ENCODE measurements at places on chromosomes 11 and 22.

GRCh38 chr11:11125618-11126017 is 227.4 kb downstream of the CSNK2A3 start:
- no peak for DNase-seq

DNA sequence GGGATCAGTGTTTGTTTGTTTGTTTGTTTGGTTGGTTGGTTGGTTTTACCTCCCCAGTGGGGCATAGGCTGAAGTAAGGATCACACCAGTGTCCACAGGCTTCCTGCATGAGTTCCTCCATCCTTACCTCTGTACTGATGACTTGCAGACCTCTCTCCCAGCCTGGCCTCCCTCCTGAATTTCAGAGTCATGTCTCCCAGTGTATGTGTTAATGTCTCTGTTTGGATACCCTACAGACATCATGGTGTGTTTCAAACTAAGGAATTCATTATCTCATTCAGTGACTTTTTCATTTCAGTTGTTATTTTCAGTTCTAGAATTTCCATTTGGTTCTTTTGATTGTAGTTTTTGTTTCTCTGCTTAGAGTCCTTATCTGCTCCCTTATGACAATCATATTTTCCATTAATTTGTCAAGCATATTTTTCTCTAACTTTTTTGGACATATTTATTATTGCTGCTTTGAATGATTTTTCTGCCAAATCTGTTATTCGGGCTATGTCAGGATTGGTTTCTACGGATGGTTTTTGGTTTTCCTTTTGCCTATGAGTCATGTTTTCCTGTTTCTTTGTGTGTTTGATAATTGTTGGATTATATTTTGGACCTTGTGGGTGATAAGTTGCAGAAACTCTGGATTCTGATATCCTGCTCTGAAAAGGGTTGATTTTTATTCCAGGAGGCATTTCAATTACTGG is 23.6 kb downstream of the MYEOV start:
- no peak for DNase-seq

GRCh38 chr22:21031545-21032036 is 770 bp downstream of the SLC7A4 start:
- DNase-seq: no peak

GRCh38 chr11:74417379-74417804 is 19.2 kb upstream of the PGM2L1 start:
- no peak for DNase-seq

DNA sequence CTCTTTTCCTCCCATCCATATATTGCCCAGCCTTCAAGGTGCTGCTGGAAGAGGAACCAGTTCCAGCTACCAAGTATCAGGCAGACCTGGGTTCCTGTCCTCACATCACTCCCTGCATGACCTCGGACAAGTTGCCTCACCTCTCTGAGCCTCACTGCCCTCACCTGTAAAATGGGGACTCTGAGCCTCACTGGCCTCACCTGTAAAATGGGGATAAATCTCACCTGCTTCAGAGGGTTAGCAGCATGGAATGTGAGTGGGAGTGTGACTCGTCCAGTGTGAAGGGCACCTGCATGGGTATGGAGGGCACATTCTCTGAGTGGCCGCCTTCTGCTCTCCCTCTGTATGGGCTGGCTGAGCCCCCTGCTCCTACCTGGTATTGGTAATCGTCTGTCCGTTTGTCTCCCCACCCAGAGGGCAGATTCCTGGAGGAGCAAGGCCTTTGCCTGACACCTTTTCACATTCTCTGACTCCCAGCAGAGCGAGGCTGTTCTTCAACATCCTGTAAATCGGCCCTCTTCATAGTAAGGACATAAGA is 3.7 kb downstream of the GRIK4 start:
- no peak for DNase-seq

DNA sequence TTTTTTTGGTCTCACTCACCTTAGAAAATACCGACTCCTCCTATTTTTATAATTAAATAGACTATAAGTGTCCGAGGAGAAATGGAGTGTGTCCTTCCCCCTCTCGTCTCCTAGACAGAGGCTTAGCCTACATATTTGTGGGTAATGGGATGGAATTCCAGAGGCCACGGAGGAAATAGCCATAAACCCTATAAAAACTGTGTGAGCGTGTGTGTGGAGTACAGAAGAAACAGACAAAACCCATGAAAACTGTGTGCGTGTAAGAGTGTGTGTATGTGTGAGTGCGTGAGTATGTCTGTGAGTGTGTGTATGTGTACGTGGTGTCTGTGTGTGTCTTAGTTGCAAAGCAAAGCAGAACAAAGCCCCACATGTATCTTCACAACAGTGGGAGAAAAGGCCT is 883.5 kb downstream of the OPCML start:
- no peak for DNase-seq

GRCh38 chr11:127628458-127628785 is 627.9 kb upstream of the KIRREL3 start:
- DNase-seq: no peak

DNA sequence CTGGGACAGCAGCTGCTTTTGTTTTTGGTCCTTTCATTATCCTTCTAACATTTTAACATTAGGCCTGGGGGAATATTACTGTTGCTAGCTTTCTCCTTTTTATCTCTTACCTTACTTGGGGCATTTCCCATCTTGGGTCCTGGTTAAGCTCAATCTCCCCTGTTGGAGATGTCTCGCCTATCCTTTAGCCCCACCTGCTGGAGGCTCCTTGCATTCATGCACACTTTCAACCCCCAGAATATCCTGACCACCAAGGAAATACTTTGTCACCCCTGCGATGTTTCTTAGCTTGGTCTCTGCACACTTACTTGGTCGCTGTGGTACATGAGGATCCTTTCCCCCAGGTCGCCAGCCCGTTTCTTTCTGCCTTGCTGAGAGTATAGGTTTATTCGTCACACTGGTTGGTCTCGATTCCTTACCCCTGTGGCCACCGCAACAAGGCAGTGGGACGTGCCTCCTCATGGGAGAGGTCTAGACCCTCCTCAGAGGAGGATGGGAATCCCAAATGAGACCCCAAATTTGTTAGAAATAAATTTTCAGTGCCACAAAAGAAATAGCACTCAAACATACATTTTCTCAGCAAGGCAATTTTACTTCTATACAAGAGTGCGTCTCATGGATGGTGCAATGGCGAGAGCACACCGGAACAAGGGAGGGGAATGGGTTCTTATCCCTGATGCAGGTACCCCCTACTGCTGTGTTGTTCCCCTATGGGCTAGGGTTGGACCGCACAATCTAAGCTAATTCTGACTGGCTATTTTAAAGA is 5.4 kb upstream of the TXN2 start:
- peak; percentile 72 for DNase-seq

DNA sequence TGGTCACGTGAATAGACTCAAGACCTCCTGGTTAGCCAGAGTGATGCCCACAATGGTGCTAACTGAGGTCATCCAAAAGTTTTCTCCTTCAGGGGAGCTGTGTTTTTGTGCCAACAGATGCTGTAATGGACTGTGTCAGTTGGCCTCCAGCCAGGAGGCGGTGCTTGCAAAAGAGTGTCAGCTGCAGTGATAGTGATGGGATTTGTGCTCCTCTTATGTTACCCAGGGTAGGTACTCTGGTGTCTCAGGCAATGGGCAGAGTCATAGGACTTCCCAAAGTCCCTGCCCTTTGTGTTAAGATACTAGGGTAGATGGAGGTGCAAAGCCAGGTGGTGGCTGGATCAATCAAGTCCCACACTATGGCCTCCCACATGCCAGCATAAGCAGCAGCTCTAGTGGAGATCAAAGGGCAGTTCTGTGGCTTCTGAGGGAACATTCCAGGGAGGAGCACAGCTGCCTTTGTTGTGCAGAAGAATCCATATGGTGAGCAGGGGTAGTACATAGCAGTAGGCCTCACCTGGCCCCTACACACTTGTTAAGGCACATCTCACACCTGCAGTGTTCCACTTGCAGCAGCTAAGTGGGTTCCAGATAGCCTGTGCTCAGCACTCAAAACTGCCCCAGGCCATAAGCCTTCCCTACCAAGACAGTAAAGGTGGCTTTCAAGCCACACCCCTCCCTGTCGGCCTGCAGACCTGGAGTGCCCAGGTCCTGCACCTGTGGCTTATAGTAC is 9.4 kb upstream of the FANCF start:
- no peak for DNase-seq

- DNase-seq: no peak
These were observed at the start of gene GPR83 for GRCh38 chr11:94400839-94401772. TSS of gene GPR83 (minus strand) at chr11:94401419. CDS start at chr11:94401247, 172 bp downstream.

DNA sequence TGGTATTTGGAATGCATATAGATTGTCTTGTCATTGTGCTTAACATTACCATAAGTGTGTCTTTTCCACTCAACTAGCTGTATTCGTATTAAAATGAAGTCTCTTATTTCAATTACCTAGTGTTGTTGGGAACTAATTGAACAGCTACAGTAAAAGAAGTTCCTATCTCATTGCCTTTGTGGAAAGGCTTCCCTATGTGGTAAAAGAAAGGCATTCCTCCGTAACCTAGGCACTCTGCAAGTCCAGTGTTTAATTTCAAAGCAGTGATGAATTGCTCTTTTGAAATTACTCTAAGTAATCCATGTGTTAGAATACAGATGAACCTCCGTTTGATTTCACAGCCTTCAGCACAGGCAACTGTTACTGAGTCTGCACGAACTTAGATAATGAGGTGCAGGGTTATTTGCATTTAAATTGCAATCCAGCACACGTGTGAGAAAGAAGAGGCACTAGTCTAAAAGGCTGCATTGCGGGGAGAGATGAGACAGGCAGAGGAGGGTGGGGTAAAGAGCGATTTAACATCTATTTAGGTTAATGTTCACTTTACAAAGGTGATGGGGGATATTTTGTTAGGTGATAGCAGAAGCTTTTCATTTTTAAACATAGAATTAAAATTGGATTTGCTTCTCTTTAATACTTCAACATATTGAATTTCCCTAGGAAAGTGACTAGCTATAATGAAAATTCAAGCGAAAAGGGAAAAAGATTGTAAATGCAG is 25.0 kb upstream of the CRTAM start:
- no peak for DNase-seq

DNA sequence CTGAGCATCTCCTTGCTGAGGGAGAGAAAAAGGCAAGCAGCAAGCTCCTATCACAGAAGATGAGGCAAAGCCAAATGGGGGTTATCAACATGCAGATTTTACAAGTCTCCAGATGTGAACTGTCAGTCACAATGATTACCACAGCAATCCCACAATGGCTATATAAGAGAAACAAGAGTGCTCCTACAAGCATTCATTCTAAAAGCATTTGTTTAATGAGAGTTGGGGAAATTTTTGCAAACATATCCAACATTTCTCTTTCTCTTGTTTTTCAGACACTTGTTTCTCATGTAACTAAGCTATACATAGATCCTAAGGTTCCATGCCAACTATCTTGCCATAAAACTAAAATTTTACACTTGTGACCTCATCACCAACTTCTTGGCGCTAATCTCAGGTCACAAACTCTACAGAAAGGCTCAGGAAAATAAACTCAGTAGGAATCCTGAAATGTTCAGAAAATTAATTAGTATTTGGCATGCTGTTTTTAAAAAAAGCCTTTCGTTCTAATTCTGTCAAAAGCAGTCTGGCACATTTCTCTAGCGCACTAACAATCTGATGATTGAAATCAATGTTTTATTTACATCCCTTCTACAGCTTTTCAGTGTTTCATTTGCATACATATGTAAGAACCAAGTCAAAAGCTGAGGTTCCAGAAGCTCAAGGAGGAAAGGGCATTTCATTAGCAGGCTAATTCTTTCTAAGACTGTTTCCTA is 199.5 kb downstream of the TTC28 start:
- DNase-seq: no peak

DNA sequence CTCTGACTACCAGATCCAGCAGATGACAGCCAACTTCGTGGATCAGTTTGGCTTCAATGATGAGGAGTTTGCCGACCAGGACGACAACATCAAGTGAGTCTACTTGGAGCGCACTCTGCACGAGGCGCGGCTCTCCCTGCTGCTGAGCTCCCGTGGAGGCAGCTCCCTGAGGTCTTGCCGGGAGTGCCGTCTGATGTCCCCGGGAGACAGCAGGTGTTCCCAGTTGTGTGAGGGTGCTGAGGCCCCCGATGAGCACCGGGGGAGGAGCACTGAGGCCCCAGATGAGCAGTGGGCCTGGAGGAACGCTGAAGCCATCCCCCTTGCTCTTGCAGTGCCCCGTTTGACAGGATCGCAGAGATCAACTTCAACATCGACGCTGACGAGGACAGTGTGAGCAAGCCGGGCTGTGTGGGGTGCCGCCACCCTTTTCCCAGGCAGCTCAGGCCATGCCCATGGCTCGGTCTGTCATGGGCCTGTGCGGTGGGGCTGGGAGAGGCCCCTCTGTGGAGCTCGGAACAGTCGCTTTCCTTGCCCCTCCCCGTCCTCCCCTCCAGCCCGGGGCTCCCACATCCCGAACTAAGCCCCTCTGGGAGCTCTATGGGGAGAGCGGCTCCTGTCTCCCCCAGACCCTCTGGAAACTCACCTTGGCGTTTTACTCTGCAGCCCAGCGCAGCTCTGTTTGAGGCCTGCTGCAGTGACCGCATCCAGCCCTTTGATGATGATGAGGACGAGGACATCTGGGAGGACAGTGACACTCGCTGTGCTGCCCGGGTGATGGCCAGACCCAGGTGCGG is 37.1 kb downstream of the SBF1 start:
- DNase-seq: no peak

DNA sequence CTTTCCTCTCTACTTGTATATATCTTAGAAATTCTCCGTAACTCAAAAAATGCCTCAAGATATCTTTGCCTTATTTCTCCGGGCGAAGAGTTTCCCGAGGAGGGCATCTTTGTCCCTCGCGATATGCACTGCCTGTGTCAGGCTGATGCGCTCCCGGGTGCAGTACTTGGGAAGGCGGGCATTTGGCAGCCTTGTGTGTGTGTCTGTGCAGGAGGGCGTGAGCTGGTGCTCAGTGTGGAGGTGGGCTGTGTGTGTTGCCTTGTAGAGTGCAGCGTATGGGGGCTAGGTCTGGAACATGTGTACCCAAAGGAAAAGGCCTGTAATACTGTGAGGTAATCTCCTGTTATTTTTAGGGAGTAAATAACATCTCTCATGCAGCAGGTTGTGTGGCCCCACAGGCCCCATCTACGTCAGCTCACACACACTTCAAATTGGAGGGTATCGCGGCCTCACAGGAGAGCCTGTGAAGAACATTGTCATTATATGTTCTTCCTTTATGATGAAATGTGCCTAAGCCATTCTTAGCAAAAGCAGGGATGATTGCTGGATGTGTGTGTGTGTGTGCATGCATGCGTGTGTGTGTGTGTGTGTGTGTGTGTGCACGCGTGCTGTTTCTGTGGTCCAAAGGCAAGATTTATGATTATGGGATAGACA is 77.5 kb downstream of the KCNJ1 start:
- DNase-seq: no peak

DNA sequence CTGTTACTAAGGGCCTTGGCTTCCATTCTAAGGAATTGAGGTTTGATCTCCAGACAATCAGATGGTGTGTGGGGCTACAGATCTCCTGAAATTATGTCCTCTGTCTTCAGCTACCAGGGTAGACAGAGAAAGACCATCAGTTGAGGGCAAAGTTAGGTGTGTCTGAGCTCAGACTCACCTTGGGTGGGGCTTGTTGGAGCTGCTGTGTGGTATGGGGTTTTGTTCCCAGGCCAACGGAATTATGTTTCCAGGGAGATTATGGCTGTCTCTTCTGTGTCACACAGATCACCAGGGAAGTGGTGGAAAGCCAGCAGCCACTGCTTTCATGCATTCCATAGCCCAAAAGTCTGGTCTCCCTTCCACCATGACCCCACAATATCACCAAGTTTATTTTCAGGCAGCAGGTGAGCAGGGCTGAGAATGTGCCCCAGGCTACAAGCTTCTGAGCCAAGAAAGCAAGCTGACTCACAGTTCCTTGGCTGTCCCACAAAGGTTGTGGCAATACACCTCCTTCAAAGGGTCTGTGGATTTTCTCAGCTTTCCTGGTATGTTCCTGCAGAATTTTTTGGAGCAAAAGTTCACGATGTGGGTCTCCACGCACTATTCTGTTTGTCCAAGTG is 714.9 kb downstream of the LUZP2 start:
- no peak for DNase-seq

GRCh38 chr11:14642873-14643696 is 519 bp upstream of the PDE3B start:
- DNase-seq: peak; percentile 11

GRCh38 chr11:30282289-30282631 is 40.6 kb upstream of the ARL14EP start:
- DNase-seq: peak; percentile 17

Data from CD4-positive, alpha-beta T cell treated with Interleukin-1 beta for 1 hour (primary cell).